ENCODE measurements at places on chromosomes 2 and 18.

DNA sequence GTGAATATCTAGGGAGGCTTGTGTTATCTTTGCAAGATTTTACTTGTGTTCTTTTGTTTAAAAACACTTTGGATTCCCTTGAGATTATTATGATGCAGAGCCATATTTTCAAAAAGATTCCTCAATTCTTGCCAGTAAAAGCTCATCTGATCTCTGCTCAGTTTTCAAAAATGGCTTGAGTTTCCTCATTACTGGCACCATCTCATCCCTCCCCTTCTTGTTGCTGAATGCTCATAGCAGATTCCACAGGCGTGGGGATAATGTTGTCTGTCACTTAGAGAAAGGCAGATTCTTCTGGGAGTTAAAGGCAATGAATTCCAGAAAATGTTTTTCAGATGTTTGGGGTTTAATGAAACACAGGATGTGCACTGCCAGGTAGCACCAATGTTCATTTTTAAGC is 170.4 kb upstream of the TANK start:
- DNase-seq = no peak

DNA sequence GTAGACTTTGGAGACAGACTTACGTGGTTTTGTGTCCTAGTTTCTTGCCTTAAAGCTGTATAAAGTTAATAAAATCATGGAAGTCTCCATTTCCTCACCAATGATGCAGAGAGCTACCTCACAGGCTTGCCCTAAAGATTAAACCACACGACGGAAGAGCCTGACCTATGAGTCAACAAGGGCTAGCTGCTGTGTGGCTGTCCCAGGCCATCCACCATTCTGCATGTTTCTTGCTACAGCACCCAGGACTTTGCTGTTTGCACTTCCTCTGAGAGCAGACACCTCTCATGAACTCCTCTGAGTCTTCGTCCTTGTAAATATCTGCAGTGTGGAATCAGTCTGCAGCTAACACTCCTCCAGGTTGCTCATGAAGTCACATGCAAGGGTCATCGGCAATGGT is 160.0 kb upstream of the TRIB2 start:
- no peak for DNase-seq

DNA sequence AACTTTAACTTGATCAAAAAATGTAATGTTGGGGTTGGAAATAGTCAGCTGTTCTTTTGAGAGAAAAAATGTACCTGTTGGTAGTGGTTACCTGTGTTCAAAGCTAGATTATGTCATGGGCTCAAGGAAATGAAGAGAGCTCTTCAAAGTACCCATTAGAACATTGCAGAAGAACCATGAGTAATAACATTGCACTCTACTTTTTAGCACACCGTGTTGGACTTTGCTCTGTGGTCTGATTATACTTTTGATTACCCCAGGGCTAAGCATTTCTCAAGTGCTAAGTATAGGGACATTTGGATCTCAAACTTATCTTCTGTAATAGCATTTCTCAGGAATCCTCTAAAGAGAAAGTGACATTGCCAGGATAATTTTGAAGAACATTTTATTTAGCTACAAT is 1122.8 kb upstream of the CELF4 start:
- no peak for DNase-seq

DNA sequence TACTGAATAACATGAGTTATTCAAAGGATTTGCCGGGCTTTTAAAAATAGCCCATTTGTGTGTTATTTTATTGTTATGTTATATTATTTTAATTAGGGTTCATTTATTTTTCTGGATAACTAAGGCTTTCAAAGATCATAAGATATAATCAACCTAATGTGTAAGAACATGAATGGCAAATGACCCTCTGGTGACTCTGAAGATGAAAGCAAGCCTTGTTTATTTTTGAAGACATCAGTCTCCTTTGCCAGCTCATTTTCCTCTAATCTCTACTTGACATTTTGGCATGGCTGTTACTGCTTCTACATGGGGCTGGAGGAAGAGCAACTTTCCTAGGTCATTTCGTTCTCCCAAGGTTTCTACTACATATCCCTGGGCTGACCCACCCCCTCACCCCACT is 10.6 kb downstream of the FAP start:
- DNase-seq = no peak

GRCh38 chr2:29367986-29368658 is 252.9 kb downstream of the CLIP4 start:
- DNase-seq = no peak

- DNase-seq = no peak
Measured at GRCh38 chr2:42756966-42757513, 6.9 kb downstream of the OXER1 start.

- no peak for DNase-seq
Measured at GRCh38 chr2:209845666-209846065, 74.0 kb downstream of the UNC80 start.
